ENCODE measurements at places on chromosomes 1 and 21. TPM values are rescaled to one million over a fixed set of nuclear protein-coding genes. Genes with fewer than 3 reads are reported as not detected.

The CCDC30 gene
- 1.3 TPM for total RNA-seq

The LCE2C gene
- not detected for total RNA-seq

The IFNGR2 gene
- 70.2 TPM for total RNA-seq

The KCNE2 gene
- not detected for total RNA-seq

The NSUN4 gene
- total RNA-seq, result 19.6 TPM

The C8B gene
- not detected for total RNA-seq

The TRIM58 gene
- total RNA-seq, result 0.33 TPM

The MYBPH gene
- not detected for total RNA-seq

The C1orf210 gene
- not detected for total RNA-seq

The RAP1GAP gene
- not detected for total RNA-seq

The THEM5 gene
- not detected for total RNA-seq

The CASQ2 gene
- total RNA-seq, result not detected

The DIO1 gene
- total RNA-seq, result not detected

The EPHA8 gene
- not detected for total RNA-seq

The KAZN gene
- 5.4 TPM for total RNA-seq

The C1orf74 gene
- 3.0 TPM for total RNA-seq

The NTMT2 gene
- total RNA-seq, result not detected

The IVL gene
- not detected for total RNA-seq

All from vein endothelial cell (primary cell).